Ureter (tissue), 1 donor: ENCODE measurements at places on chromosomes 4 and X. TPM values are rescaled to one million over a fixed set of nuclear protein-coding genes. Genes with fewer than 3 reads are reported as not detected.

The VEGFC gene
- 13.7 TPM for total RNA-seq

The GPR173 gene
- 7.6 TPM for total RNA-seq

The LRP2BP gene
- 2.1 TPM for total RNA-seq

The PDE5A gene
- 74.4 TPM for total RNA-seq

The RAB40AL gene
- total RNA-seq = 2.3 TPM

The UVSSA gene
- 48.1 TPM for total RNA-seq

The DIPK2B gene
- total RNA-seq = 27.1 TPM

The USP53 gene
- total RNA-seq = 108 TPM

The AFM gene
- not detected for total RNA-seq

The GIMD1 gene
- not detected for total RNA-seq

The PTPN13 gene
- total RNA-seq = 158 TPM

The ARMCX1 gene
- 17.6 TPM for total RNA-seq

The SHROOM2 gene
- total RNA-seq = 17.5 TPM

The ATP1B4 gene
- not detected for total RNA-seq

The DUSP21 gene
- total RNA-seq = not detected

The SHOX gene
- total RNA-seq = not detected

The PWWP3B gene
- 0.52 TPM for total RNA-seq

The RNF212 gene
- 5.1 TPM for total RNA-seq

The RRH gene
- total RNA-seq = 0.34 TPM

The DNAAF6 gene
- not detected for total RNA-seq

The UGT2B11 gene
- not detected for total RNA-seq

The OTUD6A gene
- total RNA-seq = not detected

The GLRB gene
- 2.4 TPM for total RNA-seq

The MAGEC1 gene
- not detected for total RNA-seq

The CXXC4 gene
- 1.4 TPM for total RNA-seq

The CXCL11 gene
- 0.31 TPM for total RNA-seq

The TCEAL7 gene
- total RNA-seq = 7.9 TPM

The TMEM144 gene
- 26.2 TPM for total RNA-seq

The SUPT20HL1 gene
- 0.78 TPM for total RNA-seq

The ANKRD50 gene
- 49.0 TPM for total RNA-seq

The CT45A10 gene
- not detected for total RNA-seq

The MAGIX gene
- 12.8 TPM for total RNA-seq

The PROM1 gene
- total RNA-seq = 37.0 TPM

The MAGEA3 gene
- not detected for total RNA-seq

The HTN1 gene
- not detected for total RNA-seq

The HS6ST2 gene
- 6.8 TPM for total RNA-seq

The MOB1B gene
- 23.4 TPM for total RNA-seq

The ZNF182 gene
- 7.0 TPM for total RNA-seq

The DNAJB14 gene
- total RNA-seq = 44.1 TPM

The ADGRG2 gene
- 1.9 TPM for total RNA-seq

The APLN gene
- 0.52 TPM for total RNA-seq

The ABRAXAS1 gene
- 12.7 TPM for total RNA-seq

The ADRA2C gene
- total RNA-seq = 18.4 TPM

The SPATA18 gene
- 12.4 TPM for total RNA-seq

The PSMD10 gene
- 32.9 TPM for total RNA-seq

The HTR2C gene
- total RNA-seq = 0.75 TPM

The VCX3B gene
- not detected for total RNA-seq

The MTMR8 gene
- total RNA-seq = 13.0 TPM

The H2BW2 gene
- total RNA-seq = 0.26 TPM

The LIMCH1 gene
- 95.9 TPM for total RNA-seq

The OTC gene
- not detected for total RNA-seq

The SSX1 gene
- not detected for total RNA-seq

The CABS1 gene
- not detected for total RNA-seq

The RBM46 gene
- not detected for total RNA-seq

The PCDH11X gene
- 0.62 TPM for total RNA-seq

The ADH1A gene
- not detected for total RNA-seq
